ENCODE measurements at places on chromosomes 3 and 15. TPM values are rescaled to one million over a fixed set of nuclear protein-coding genes. Genes with fewer than 3 reads are reported as not detected.
A peak's percentile ranks its signal among the peaks of the same experiment; 100 is the strongest.

DNA sequence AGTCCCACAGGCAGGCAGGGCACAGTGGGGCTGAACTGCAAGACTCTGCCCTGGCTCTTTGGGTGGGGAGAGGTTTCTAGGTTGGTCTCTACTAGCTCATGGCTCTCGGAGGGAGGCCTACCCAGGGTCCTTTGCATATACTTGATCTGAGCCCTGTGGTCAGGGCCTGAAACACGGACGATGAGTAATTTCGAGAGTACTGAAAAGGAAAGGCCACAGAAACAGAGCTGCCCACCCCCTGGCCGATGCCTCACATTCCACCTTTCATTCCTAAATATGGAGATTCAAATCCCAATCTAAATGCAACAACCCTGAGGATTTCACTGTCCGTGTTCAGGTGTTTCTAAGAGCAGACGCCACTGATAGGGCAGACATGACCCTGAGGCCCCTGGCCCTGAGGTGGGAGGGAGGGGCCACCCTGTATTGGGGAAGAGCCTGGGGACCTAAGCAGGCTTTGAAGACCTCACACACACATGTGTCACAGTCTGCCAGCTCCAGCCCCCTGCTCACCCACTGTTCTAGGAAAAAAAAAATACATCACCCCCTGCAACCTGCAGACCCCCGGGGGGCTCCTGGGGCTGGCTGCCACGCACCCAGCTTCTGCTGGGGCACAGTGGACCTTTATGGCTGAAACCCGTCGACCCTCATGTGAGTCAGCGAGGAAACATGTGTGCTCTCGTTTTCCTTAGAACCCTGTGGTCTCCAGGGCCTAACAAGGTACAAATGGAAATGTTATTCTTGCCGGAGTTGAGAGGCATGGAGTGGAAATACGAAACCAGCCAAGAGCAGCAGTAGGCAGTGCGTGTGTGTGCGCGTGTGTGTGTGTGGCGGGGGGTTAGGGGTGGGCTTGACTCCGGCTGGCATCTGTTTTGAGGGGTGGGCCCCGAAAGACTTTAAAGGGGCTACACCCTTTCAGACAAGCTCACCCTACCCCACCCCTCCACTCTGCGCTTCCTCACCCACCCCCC is 112.7 kb downstream of the CHSY1 start:
- no peak for DNase-seq

- DNase-seq: peak; percentile 80
Observed at GRCh38 chr3:81760924-81761903, at the start of gene GBE1. TSS of gene GBE1 (minus strand) at chr3:81761645. CDS start at chr3:81761517, 128 bp downstream.

DNA sequence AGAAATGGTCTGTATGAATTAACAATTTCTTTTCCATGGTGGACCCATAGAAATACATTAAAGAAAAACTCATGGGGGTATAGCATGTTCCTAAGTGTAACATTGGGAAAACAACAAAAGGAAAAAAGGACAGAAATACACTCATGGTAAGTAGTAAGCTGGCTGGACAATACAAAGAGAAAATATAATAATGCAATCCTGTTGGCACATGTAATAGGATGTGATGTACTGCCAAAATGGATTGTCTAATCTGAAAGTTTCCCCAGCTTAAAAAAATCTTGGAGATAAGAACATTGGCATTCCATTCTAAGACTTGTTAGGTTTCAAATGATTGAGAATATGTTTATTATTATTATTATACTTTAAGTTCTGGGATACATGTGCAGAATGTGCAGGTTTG is 128.1 kb downstream of the MBNL1 start:
- no peak for DNase-seq

DNA sequence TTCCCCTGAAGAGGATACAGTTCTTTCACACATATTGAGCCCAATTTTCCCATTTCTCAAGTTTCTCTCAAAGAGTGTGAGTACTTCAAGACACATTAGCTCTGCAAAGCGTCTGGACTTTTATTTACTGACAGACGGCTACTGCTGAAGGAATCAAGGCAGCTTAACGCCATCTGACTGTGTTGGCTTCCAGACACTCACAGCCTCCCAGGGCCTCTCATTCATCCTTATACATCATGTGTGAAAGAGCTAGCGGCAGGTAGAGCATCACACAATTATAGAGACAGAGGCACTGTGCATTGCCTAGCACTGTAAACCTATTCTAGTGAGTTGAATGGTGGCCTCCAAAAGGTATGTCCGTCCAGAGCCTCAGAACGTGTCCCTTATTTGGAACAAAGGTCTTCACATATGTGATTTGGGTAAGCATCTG is 284.1 kb upstream of the STT3B start:
- DNase-seq: no peak

GRCh38 chr15:67605871-67606270 is 63.4 kb downstream of the MAP2K5 start:
- no peak for DNase-seq

GRCh38 chr3:128430301-128430700 is 36.4 kb downstream of the DNAJB8 start:
- no peak for DNase-seq

- DNase-seq: no peak
Observed at GRCh38 chr15:63052961-63053698, 10.6 kb downstream of the TPM1 start.

GRCh38 chr15:42138968-42139386 is 17.5 kb downstream of the PLA2G4F start:
- DNase-seq: no peak

GRCh38 chr15:50819344-50819743 is 53.8 kb upstream of the SPPL2A start:
- DNase-seq: no peak

GRCh38 chr3:30098243-30098642 is 508.2 kb upstream of the TGFBR2 start:
- no peak for DNase-seq

DNA sequence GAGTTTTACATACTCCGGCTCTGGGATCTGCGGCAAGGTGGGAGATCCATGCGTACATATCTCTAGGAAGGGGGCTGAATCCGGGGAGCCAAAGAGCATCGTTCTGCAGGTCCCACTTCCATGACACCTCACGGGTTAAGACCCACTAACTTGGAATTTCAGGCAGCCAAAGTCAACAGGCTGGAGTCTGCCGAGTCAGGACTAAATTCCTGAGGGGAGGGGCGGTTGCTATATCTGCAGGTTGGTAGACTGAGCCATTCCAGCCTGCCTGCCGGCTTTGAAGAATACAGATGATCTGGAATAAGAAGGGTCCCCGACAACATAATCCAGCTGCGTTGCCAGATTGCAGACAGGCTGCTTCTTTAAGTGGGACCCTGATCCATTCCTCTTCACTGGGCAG is 65.4 kb upstream of the PEX5L start:
- DNase-seq: no peak

DNA sequence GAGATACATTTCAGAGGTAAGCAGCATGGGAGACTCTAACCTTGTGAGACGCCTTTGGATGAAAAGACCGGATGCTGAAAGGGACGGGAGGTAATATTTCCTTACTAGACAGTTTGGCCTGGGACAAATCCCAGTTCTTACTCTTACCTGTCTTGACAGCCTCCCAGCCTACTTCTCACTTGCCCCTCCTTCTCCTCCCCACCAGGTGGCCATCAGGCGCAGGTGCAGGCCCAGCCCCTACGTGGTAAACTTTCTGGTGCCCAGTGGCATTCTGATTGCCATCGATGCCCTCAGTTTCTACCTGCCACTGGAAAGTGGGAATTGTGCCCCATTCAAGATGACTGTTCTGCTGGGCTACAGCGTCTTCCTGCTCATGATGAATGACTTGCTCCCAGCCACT is 6.3 kb downstream of the HTR3D start:
- no peak for DNase-seq

Gene PATL2
- polyA plus RNA-seq: 0.59 TPM

Gene CLDN11
- polyA plus RNA-seq: 154 TPM

Gene NOX5
- polyA plus RNA-seq: 0.40 TPM

Gene EIF3J
- 137 TPM for polyA plus RNA-seq

Gene TMEM158
- polyA plus RNA-seq: 5.4 TPM

Gene PAK6
- 5.5 TPM for polyA plus RNA-seq

Gene CILP
- polyA plus RNA-seq: 3.3 TPM

Gene CD200R1
- polyA plus RNA-seq: 1.3 TPM

Gene KLHL40
- not detected for polyA plus RNA-seq
